Epithelial cell of proximal tubule (primary cell): ENCODE measurements at places on chromosomes 13 and 19. TPM values are rescaled to one million over a fixed set of nuclear protein-coding genes. Genes with fewer than 3 reads are reported as not detected.

- DNase-seq = no peak
Observed at GRCh38 chr13:97477844-97478243, 43.9 kb downstream of the RAP2A start.

- DNase-seq = no peak
Observed at GRCh38 chr19:55258476-55258827, 365 bp downstream of the PPP6R1 start.

- no peak for DNase-seq
Observed at GRCh38 chr13:79295906-79296706, 109.9 kb downstream of the RBM26 start.

The DOHH gene
- total RNA-seq = 28.1 and 36.7 TPM in 2 replicates

DNA sequence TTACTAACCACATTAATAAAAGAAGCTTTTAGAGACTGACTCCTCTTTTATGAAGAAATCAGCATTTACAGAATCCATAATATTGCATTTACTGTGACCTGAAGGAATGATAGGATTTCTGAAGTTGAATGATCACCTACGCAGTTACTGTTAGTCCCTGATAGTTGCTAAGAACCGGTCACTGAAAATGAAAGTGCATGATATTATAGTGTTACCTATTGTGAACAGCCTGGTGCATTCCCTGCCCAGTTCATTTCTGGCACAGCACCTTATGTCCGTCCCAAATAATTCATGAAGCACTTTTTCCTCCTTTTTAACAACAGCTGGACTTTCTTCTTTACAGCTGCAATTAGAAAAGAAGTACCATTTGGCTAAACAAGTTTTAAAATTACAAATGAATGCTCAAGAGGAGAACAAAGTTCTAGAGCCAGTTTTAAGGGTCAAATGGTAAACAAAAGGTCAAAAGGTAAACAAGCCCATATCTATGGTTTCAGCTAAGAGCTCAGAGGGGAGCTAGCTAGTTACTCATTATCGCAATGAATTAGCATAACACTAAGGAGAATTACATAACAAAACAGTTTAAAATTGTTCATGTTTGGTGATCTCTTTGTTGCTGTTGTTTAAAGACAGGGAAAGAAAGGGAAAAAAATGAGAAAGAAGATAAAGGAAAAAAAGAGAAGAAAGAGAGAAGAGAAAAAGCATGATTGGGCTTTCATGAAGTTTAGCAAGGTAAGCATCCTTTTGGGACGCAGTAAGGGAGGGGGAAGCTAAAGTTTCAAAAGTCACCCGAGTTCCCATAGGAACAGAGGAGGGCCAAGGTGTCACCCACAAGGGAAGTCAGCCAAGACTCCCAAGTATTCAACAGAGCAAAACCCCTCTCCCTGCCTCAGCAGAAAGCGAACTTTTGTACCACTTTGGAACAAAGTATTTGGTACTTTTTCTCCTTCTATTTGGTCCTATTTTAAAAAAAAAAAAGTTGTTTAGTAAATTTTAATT, 50.2 kb downstream of the FLT3 start:
- no peak for DNase-seq

The SYCN gene
- not detected in 2 replicates for total RNA-seq

DNA sequence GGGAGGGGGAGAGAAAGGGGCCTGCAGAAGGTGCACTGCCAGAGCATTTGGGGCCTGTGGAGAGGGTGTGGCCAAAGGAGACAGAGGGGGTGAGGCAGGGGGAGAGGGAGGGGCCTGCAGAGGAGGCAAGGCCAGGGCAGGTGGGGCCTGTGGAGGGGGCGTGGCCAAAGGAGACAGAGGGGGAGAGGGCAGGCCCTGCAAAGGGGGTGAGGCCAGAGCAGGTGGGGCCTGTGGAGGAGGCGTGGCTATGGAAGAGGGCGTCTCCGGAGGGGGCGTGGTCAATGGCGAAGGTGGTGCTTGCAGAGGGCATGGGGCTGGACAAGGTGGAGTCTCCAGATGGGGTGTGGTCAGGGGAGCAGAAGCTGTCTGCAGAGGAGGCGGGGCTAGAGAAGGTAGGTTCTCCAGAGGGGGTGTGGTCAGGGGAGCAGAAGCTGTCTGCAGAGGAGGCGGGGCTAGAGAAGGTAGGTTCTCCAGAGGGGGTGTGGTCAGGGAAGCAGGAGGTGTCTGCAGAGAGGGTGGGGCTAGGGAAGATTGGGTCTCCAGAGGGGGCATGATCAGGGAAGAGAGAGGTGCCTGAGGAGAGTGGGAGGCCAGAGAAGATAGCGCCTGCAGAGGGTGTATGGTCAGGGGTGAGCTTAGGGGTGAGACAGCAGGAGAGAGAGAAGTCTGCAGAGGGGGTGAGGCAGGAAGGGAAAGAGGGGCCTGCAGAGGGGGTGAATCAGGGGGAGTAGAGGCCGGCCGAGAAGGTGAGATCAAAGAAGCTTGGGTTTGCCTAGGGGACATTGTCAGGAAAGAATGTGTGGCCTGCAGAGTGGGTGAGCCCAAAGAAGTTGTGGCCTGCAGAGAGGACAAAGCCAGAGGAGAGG, 3.4 kb downstream of the PRR36 start:
- DNase-seq = no peak

- DNase-seq = no peak
Observed at GRCh38 chr19:291006-291521, at the start of gene PLPP2. TSS of gene PLPP2 (minus strand) at chr19:291403. CDS start at chr19:291336, 67 bp downstream.

The IZUMO4 gene
- total RNA-seq = 1.0 and 5.2 TPM in 2 replicates

GRCh38 chr19:2477732-2478191, 1.8 kb downstream of the GADD45B start:
- no peak for DNase-seq

The F2RL3 gene
- total RNA-seq = not detected in 2 replicates

The C19orf33 gene
- 267 and 305 TPM in 2 replicates for total RNA-seq

The TNNT1 gene
- total RNA-seq = 1.8 and 24.4 TPM in 2 replicates

The CILP2 gene
- 0.06 TPM in 1 of 2 replicates, not detected in the other for total RNA-seq

DNA sequence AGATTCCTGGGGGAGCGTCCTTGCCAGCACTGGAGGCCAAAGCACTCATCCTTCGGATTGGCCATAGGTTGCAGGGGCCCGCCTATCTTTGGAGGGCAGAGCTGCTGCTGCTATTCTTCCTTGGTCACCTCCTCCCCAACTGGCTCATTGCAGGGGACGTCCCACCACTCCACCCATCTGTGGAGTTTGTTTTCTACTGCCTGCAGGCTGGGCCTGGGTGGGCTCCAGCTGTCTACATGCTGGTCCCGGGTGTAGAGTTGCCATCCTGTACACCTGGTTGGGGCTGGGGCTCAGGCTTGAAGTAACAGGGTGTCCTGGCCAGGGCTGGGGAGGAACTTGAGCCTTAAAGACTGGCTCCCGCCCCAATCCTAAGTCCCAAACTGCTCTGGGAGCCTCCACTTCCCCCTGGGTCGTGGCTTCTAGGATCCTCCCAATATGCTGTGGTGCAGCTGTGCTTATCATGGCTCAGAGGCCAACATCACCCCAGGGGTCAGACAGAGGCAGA, 2.1 kb downstream of the RNF225 start:
- DNase-seq = no peak
